ENCODE measurements at places on chromosomes 7 and 10.

DNA sequence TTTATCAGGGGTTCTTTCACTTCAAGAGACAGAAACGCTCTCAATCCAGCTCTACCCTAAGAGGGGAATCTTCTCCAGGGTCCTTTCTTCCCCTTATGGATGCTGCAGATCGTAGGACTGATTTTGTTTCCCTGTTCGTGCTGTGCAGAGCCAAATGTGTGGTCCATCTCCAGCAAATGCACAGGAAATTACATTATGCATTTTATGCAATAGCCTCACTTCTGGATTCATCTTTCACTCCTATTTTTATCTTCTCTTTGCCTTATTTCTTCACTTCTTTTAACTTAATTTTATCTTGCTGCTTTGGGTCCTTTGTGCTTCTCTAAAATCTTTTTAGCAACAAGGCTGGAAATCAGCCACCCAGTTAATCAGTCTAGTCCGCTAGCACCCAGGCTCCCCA, 184.5 kb upstream of the INHBA start:
- DNase-seq = no peak

- no peak for DNase-seq
These were observed 125.0 kb downstream of the FOXP2 start for GRCh38 chr7:114539575-114539974.

DNA sequence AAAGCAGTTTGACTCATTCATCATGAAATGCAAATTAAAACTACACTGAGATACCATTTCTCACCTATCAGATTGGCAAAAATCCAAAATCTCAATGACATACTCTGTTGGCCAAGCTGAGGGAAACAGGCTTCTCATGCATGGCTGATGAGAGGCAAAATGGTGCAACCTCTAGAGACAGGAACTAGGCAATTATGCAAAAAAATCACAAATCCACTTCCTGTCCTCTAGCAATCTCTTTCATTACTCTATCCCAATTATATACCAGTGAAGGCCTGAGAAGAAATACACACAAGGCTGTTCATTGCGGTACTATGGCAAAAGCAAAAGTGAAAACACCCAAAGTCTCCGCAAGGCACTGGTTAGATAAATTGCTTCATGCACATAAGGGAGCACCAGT, 25.9 kb upstream of the PTPRN2 start:
- no peak for DNase-seq

GRCh38 chr10:103177123-103177522, 15.9 kb downstream of the NT5C2 start:
- DNase-seq = no peak

DNA sequence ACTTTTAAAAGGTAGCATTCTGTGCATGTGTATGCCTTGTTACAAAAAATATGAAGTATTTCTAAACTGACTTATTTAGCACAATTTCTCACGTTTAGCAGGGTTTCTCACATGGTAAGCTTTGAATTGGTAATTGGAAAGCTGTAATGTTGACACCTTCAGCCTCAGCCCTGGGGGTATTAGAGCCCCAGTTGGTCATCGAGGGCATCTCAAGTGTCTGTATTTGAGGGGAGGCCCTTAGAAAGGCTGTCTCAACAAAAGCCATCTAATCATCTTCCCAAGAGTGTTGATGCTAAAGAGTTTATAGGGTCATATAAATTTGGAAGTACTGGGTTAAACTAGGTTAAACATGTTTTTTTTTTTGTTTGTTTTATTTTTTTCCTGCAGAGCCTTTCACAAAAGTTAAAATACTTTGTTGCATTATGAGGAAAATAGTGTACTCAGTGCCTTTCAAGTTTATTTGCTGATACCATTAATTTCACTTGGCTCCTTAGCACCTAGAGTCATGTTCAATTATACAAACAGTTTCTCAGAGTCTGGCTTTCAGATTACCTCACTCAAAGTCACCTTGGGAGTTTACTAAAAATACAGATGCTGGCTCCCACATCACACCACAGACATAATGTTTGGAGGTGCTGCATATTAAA, 134.0 kb downstream of the CD36 start:
- DNase-seq = no peak

DNA sequence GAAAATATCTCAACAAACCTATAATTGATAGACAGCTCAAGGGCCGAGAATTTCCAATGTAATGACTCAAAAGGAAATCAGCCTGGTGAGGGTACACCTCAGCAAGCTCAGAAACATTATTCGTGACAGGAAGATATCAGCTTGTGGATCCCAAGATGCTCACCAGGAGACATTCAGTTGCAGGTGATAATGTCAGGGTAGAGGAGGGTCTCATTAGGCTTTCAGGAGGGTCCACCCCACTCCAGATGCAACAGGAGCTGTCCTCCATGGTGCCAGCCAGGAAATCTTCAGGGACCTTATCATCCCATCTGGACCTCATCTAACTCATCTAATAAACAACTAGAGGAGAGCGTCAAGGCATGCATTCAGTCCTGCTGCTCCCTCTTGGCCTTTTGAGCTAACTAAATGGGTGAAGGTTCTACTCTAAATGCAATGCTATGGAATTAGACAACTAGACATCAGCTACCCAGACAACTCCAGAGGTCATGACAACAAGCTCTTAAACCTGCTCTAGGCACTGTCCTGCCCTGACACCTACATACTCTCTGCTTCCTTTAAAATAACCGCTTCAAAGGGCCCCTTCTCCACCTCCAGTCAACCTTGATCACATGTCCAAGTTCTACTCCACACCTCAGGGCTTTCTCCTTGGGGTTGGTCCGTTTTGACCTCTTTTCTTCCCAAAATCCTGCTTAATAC, 4.3 kb upstream of the GIMAP5 start:
- no peak for DNase-seq

DNA sequence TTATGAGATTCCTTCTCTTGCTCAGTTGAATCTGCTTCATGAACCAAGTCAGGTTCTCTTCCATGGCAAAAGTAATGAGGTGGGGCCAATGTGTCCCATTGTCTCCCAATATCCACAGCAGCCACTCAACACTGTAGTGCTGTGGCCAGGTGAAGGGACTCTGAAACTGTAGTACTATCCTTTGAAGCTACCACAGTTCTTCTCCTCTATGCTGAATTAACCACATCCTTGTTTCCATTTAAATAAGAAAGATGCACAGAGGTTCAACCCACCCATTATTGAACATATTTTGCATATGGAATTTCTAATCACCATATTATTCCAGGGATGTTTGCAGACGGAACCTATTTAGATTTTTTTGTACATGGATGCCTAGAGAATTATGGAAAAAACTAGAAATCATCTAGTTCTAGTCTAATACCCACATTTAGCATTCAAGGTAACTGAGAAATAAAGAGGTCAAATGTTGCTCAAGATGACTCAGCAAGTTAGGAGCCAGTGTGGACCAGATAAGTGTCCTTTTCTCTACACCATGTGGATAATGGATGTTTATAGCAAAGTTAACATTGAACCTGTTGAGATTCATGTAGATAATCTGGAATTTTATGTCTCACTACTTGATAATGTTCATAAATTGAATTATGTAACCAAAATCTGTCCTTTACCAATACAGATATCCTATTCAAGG, 64.5 kb downstream of the LRRTM3 start:
- DNase-seq = no peak

GRCh38 chr7:22156205-22156604, 200.7 kb downstream of the RAPGEF5 start:
- DNase-seq = no peak

GRCh38 chr7:44615149-44615611, 8.8 kb downstream of the OGDH start:
- DNase-seq = no peak

DNA sequence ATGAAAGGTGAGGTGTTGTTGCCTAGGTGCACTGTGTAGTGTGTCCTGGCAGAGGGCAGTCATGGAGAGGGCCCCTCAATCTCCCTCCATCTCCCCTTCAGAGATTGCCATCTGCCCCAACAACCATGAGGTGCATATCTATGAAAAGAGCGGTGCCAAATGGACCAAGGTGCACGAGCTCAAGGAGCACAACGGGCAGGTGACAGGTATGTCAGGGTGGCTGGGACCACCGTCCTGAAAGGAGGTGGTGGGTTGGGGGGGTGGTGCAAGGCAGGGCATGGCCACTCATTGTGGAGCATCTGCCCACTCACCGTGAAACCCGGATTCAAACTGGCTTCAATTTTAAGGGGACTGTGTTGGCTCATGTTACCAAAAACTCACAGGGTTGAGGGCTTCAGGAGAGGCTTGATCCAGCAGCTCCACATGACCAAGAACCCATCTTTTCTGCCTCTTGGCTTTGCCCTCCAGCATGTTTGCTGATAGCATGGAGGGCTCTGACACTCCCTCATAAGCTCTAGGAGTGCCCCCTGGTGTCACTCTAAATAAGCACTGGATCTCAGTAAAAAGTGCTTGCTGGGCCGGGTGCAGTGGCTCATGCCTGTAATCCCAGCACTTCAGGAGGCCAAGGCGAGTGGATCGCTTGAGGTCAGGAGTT, 12.2 kb downstream of the ARPC1B start:
- DNase-seq = no peak

- DNase-seq = no peak
These were observed 95.5 kb downstream of the LHPP start for GRCh38 chr10:124557167-124557566.

DNA sequence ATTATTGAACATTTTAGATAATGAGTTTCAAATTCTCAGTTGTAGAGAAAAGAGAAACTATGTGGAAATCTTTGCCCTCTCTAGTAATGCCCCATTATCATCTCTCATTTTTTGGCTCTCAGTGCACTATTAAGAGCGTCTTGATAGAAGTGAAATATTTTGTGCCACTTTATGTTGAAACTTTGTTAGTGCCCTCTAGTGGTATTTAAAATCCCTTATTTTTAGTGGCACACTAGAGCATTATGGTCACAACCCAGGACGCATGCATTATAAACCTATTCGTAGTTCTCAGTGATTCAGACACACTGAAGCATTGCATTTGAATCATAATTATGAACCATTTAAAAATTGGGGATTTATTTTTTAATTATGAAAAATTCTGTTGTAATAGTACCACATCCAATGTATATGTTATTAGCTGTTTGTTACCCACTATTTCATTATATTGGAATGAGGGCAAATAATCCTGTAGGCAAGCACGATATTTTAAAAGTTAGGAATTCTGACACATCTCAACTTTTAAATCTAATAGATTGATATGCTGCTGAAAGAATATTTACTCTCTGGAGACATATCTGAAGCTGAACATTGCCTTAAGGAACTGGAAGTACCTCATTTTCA, 21.9 kb downstream of the PDCD4 start:
- no peak for DNase-seq

Data from activated T-helper 1 cell treated with Interleukin-2 at 50 U/mL for 16 hours (primary cell).